ENCODE measurements at places on chromosomes 13 and 19.
A peak's percentile ranks its signal among the peaks of the same experiment; 100 is the strongest.

GRCh38 chr19:17340871-17341357 lies 3.6 kb downstream of the GTPBP3 start:
- no peak for DNase-seq

- peak; percentile 36 for DNase-seq
These were observed 57.9 kb upstream of the VSTM2B start for GRCh38 chr19:29467824-29468401.

GRCh38 chr13:76992548-76993001 lies 694 bp downstream of the CLN5 start:
- DNase-seq, result peak; percentile 21

DNA sequence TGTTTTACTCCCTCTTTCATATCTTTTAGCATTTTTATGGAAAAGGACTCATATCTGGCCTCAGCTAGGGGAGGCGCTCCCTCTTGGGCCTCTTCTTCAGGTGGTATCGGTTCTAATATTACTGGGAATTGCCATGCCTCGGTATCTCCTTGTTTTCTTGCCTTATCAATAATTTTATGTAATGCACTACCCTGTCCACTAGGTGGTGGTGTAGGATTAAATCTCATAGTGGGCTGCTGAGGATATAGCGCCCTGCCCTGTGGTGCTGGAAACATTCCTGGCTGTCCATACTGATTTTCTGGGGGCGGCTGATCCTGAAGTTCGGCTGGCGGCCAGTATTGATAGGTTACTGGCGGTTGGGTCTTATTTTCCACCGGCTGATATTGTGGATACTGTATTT lies 35.8 kb downstream of the ZNF420 start:
- DNase-seq, result no peak

- no peak for DNase-seq
These were observed 170.3 kb upstream of the ARGLU1 start for GRCh38 chr13:106738186-106738678.

All from activated CD4-positive, alpha-beta T cell treated with anti-CD3 and anti-CD28 coated beads, Interleukin-2, Interleukin-6, amounts not matched to agents 100 ng/mL and 50 ng/mL, durations not matched to agents 16 hours and 8 hours (primary cell).